ENCODE measurements at places on chromosomes 5 and 9.

DNA sequence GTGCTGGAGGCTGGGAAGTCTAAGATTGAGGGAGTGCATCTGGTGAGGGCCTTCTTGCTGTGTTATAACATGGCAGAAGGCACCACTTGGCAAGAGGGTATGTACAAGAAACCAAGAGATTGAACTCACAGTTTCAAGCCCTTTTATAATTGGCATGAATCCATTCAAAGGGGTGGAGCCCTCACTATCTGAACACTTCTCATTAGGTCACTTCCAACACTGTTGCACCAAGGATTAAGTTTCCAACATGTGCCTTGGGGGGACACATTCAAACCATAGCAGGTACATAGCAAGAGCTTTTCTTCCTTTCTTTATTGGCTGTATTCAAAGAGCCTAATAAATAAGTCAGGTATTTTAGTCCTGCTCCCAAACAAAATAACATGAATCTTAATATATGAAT, 62.7 kb downstream of the PRELID2 start:
- DNase-seq = no peak

- DNase-seq = no peak
Measured at GRCh38 chr5:157159209-157159751, 6.8 kb downstream of the GARIN3 start.

DNA sequence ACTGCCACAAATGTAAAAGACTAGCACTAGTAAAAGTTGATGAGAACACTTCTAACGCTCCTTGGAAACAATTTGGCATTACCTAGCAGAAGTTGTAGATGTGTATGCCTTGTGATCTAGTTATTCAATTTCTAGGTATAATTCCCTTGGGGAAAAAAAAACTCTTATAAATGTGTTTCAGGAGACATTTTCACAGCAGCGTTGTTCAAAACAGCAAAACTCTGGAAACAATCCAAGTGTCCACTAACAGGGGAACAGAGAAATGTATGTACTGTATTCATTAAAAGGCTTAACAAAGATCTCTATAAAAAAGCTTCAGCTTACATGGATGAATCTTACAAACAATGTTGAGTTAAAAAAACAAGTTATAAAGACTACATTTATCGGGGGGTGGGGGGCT, 30.4 kb downstream of the NR3C1 start:
- DNase-seq = no peak

- DNase-seq = no peak
Measured at GRCh38 chr9:13648676-13649075, 369.2 kb upstream of the MPDZ start.
